ENCODE measurements at places on chromosomes 12 and 14.

DNA sequence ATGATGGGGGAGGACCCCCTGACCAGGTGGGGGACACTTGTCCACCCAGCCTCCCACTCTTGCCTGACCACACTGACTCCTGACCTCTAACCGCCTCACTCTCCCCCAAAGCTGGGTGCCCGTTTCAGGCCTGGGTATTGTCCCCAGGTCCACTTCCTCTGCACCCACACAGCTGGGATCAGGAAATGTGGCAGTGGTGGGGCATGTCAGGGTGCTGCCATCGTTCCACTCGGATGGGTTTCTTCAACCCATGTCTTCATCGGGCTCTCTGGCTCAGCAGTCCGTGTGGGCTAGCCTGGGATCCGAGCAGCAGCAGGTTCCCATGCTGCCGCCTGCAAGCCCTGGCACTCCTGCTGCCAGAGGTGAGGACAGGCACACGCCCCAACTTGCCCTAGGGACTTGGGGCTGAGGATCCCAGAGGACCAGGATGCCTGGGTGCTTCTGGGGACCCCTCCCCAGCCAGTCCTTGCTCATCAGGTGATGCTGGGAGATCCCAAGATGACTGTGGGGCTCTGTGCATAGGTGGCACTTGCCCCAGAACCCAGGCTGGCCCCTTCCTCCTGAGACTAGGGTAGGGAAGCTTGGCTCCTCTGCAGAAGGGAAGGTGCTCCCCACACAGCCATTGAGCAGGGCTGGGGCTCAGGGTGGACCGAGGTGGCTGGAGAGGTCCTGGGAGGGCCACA lies 2.9 kb upstream of the CLBA1 start:
- DNase-seq, result no peak

GRCh38 chr14:55383541-55384140 lies 28.0 kb downstream of the ATG14 start:
- no peak for DNase-seq

GRCh38 chr12:3045494-3045893 lies 31.7 kb upstream of the TSPAN9 start:
- DNase-seq, result no peak

DNA sequence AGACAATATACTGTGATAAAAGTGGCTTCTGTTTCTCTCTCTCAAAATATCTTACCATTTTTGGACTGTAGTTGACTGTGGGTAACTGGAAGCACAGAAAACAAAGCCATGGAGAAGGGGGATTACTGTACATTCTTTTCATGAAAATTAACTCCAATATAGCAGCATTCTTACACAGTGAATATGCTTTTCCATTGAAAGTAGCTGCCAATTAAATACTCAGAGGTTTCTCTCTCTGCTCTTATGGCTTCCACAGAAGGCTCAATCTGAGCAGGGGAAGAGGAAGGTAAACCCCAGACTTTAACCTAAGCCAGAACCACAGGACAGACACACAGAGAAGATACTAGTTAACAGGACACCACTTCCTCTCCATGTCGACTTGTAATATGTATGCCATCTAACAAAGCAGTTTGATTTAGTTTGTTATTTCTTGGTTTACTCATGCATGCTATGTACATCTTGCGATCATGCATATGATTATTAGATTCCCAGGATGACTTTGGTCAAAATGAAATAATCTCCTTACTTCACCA lies 150.2 kb downstream of the SSPN start:
- no peak for DNase-seq

GRCh38 chr12:129063600-129063999 lies 210.3 kb downstream of the GLT1D1 start:
- DNase-seq, result no peak

DNA sequence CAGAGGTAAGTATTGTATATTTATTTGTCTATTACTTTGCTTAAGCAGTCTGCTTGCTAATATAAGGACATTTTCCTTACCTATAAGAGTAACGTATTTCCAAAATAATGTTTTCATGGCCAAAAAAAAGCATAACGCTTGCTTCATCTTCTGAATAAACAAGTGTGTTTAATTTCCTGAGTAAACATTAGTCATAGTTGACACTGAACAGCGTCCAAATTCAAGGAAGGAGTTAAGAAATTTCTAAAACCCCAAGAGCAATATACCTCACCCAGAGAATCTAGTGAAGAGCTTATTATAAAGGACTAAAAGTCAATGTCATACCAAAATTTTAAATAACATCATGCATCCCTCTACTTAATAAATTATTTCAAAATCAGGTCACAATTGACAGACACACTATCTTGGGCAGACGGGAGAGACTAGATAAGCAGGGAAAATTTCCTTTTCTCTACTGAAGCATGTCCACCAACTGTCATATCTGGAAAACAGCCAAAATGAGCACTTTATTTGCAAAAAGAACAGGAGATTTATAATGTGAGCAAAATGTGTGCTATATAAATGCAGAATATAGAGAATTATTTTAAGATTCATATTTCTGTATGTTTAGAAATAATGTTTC lies 25.1 kb downstream of the ANKS1B start:
- no peak for DNase-seq

DNA sequence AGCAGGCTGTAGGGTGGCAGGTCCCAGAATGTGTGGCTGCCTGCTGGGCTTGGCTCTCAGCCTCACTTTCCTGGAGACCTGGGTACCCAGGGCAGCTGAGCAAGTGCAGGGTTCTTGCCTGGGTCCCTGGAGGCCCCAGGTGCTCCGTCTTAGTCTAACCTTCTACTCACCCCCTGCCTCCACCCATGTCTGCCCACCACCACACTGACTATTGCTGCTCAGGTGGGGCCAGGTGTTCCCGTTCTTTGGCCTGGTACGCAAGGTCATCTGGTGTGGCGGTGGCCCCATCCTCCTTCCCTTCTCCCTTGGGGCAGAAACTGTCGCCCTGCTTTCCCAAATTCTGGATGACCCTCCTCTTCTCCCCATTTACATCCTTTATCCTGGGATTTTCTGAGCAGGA lies 319.9 kb downstream of the TMEM121 start:
- DNase-seq, result no peak

- no peak for DNase-seq
Observed at GRCh38 chr12:68978678-68979077, 45.7 kb upstream of the CPM start.

- no peak for DNase-seq
Observed at GRCh38 chr12:102527171-102527720, 46.9 kb upstream of the IGF1 start.

DNA sequence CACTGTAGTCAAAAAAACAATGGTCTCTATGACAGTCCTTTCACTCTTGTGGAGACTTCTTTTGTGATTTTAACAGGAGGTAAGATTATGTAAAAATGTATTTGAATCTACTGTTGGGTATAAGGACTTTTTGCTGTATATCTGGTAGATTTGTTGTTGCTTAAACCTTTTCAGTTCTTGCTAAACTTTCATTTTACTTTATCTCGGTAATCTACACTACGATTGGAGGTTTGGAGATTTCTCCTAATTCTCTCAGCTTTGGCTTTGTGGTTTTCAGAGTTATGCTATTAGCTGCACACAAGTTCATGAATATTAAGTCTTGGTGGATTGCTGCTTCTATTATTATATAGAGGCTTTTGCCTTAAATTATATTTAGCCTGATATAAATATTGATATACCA lies 116.6 kb upstream of the HIF1A start:
- no peak for DNase-seq

DNA sequence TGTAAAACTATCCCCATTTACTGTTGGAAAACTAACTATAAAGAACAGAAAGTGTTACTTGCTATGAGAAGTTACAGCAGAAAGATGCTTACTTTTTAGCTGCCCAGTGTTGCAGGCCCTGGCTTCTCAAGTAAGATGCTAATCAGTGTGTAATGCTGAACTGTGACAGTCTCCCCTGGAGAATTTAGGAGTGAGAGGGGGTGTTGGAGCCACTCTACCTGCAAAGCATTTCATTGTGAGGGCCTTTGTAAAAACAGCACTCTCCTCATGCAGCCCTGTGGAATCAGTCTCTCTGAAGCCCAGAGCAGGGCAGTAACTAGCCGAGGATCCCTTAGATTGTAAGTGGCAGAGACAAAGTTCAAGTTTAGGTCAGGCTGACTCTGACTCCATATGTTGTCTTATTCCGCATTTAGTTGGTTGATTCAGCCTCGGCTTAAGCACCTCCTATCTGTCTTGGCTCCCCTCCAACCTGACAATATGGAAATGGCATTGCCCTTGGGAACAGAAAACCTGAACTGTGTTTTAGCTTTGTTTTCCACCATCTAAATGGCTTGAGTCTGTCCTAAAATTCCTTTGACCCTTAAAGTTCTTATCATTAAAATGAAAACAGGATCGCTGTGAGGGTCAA lies 141.3 kb downstream of the PRKCH start:
- DNase-seq, result no peak

- no peak for DNase-seq
Observed at GRCh38 chr12:38771871-38772270, 133.5 kb downstream of the CPNE8 start.

DNA sequence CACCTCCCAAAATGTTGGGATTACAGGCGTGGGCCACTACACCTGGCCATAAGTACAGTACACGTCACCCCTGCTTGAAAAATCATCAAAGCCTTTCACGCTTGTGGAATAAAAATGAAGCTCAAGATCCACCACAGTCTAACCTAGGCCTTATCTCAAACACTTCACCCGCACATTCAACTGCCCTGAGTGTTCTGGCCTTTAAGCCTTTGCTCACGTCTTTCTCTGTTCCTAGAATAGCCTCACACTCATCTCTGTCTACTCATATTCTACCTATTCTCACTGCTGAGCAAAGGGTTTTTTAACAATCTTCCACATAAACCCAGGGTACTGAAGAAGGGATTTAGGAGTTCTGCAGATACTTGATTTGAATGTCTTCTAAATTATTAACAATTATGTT lies 9.9 kb downstream of the CALCOCO1 start:
- DNase-seq, result no peak

GRCh38 chr14:96727073-96727472 lies 70.1 kb upstream of the VRK1 start:
- no peak for DNase-seq

- no peak for DNase-seq
Observed at GRCh38 chr14:99232714-99233214, 39.2 kb downstream of the BCL11B start.

- DNase-seq, result no peak
Observed at GRCh38 chr12:89151536-89151935, 200.8 kb downstream of the DUSP6 start.

GRCh38 chr14:54652605-54653052 lies 85.7 kb downstream of the SAMD4A start:
- no peak for DNase-seq

- no peak for DNase-seq
Observed at GRCh38 chr12:26062566-26062965, 62.3 kb downstream of the BHLHE41 start.

DNA sequence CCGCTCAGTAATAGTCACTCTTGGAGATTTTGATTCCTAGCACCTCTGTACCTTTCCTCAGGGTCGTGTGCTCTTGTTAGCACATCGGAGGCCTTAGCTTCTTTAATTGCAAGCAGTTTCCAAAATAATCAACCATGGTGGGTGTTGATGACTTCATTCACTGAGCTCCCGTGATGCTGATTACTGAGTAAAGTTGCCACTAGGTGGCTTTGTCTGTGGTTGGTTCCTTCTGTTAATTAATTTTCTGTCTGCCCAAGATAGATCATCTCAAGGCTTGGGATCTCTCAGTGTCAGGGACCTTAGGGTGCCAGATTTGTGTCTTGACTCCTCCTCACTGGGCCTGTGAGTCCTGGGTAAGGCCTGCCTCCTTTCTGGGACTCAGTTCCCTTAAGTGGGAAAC lies 54.3 kb downstream of the PTPN11 start:
- no peak for DNase-seq

DNA sequence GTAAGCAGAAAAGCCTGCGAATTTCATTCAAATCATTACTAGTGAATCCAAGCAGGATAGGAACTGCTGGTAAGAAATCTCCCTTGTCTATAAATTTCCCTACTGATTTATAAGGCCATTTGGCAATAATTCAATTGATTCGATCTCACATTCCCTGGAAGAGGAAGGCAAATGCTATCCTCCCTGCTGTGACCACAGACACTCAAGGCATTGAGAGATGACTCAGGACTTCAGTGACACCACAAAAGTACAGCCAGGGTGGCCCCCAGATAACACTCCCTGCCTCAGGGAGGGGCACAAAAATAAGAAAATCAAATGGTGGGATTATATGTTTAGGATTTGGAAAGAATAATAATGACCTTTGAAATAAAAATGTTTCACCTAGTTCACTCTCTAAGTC lies 162.7 kb downstream of the GRIP1 start:
- DNase-seq, result no peak

DNA sequence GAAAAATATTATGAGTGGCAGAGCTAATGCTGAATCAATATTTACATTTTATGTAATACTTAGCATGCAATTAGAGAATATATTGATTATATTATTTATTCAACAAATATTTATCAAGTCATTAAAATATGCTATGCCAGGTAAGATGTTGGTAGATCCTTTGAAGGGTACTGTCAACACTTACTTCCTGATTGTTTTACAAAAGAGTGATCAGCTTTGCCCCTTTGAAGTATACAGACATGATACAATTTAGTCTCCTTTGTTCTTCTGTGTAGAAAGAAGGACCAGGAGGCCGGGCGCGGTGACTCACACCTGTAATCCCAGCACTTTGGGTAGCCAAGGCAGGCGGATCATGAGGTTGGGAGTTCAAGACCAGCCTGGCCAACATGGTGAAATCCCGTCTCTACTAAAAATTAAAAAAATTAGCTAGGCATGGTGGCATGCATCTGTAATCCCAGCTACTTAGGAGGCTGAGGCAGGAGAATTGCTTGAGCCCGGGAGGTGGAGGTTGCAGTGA lies 73.9 kb upstream of the IFNG-AS1 start:
- DNase-seq, result no peak

DNA sequence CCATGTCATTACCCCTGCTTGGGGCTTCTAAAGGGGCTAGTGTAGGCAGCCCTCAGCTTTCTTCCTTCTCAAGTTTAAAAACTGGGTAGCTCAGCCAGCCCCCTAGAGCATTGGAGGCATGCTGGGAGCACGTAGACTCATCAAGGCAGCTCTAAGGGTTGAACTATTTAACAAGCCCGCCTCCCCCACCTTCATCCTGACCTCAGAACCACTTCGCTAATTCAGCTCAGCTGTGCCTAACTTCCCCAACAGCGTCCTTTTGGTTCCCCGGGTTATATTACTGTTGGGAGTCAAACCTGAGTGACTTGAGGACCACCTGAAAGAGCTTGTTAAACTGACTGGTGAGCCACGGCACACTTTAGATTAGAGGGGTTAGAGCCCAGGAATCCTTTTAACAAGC lies 30.1 kb downstream of the MAX start:
- DNase-seq, result no peak

- DNase-seq, result no peak
Observed at GRCh38 chr14:102993523-102993922, 63.8 kb downstream of the CDC42BPB start.
